Stimulated activated memory B cell treated with anti-CD40 and anti-IgM and Interleukin-4, amounts not matched to agents 10 μg/mL and 1 μg/mL and 100 μg/mL, for 72 hours (primary cell): ENCODE measurements at places on chromosomes 4 and X.
A peak's percentile ranks its signal among the peaks of the same experiment; 100 is the strongest.

- ATAC-seq = no peak
- no peak overlapping the region for H3K4me3 ChIP-seq
- H3K36me3 ChIP-seq = peaks cover 21% of the 10 kb centered on the region
- H3K27ac ChIP-seq = peak overlapping the region; percentile 30
These were observed 26.9 kb downstream of the ARFIP1 start for GRCh38 chr4:152806501-152807125.

DNA sequence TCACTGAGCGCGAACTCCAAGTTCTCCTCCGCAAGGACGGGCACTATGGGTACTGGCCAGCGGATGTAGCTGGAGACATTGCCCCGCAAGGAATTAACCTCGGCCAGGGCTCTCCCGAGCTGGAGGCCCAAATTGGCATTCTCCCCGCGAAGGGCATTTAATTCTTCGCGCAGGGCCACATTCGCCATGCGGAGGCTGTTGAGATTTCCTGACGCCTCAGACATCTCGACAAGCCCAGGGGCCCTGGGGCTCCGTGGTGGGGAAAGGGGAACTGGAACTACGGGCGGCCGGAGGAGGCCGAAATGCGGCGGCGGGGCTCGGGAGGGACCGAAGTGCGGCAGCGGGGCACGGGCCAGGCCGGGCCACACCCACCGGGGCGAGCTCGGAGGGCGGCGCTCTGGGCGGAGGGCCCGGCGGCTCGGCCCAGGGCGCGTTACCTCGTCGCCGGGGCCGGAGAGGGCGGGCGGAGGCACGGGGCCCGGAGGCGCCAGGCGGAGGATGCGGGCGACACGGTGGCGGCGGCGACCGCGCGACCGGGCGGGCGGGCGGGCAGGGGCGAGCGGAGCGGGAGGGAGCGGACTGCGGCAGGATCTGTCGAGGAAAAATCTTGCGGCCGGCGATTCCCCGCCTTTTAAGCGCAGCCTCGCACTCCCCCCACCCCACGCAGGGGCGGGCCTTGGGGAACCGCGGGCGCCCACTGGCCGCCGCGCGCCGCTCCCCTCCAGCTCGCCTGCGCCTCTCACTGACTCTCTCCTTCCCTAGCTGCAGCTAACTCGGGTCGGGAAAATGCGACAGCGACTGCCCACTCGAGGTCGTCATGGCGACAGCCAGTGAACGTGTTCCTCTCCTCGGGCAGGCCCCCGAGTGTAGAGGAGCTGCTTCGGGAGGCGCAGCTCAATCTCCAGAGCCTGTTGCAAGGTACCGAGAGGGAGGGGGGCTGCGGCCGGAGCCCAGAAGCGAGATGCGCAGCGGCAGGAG, at the start of gene RTL5:
Gene RTL5, minus strand, starts transcription at position 599 of the 978 bp plus-strand sequence.
- no peak within 1 kb of the TSS for H3K27ac ChIP-seq
- no peaks in the 10 kb centered on the region for H3K36me3 ChIP-seq
- peak; percentile 85 for ATAC-seq
- peak within 1 kb of the TSS; percentile 81 for H3K4me3 ChIP-seq

DNA sequence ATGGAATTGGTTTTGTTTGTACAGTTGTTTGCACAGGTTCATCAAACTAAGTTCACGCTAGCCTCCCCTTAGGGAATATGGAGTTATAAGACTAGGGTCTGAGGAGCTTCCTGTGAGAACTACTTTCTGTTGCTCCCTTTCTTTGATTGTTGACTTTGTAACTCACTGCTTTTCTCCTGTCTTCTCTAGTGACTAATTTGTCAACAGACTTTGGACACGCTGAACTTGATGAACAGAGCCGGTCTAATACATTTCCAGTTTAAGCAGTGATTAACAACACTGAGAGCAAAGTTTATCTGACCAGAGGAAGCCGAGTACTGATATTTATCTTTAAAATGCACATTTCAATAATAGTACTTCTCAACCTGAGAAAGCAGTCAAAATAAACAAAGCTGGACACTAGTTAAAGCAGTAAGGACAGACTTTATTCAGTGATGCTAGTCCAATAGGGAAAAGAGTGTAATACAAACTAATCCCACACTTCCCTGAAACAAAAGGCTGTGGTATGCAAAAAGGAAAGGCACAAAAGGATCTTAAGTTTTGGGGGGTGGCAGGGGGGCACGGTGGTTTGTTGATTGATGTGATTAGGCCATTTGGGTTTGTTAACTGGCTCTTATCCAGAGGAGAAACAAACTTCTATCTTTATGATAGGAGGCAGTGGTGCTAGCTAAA, 2.7 kb upstream of the NUDT9 start:
- H3K36me3 ChIP-seq = no peaks in the 10 kb centered on the region
- no peaks in the 10 kb centered on the region for H3K27me3 ChIP-seq
- ATAC-seq = no peak
- peaks cover 22% of the 10 kb centered on the region for H3K4me1 ChIP-seq
- H3K4me3 ChIP-seq = no peak overlapping the region
- H3K27ac ChIP-seq = no peak overlapping the region

DNA sequence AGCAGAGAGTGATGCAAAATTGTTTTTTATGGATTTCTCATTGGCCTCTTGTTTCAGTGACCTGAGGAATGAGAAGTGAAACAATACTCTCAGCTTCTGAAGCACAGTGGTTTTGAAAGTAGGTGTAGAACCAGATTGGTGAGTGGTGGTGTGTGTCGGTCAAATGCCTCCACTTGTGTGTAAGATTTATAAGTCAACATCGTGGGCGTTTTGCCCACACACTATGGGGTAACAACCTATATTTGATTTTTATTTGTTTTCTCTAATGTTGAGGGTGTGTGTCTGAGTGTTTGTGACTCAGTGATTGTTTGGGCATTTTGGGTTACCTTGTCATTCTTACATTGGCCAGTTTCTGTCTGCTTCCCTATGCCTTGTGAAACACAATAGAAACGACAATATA, 23.3 kb downstream of the ADGRL3 start:
- ATAC-seq = no peak
- H3K36me3 ChIP-seq = no peaks in the 10 kb centered on the region
- H3K4me1 ChIP-seq = no peaks in the 10 kb centered on the region
- no peak overlapping the region for H3K27ac ChIP-seq
- H3K4me3 ChIP-seq = no peak overlapping the region
- H3K27me3 ChIP-seq = no peaks in the 10 kb centered on the region

GRCh38 chr4:161101881-161102280, 1061.9 kb downstream of the FSTL5 start:
- no peak overlapping the region for H3K4me3 ChIP-seq
- H3K36me3 ChIP-seq = no peaks in the 10 kb centered on the region

DNA sequence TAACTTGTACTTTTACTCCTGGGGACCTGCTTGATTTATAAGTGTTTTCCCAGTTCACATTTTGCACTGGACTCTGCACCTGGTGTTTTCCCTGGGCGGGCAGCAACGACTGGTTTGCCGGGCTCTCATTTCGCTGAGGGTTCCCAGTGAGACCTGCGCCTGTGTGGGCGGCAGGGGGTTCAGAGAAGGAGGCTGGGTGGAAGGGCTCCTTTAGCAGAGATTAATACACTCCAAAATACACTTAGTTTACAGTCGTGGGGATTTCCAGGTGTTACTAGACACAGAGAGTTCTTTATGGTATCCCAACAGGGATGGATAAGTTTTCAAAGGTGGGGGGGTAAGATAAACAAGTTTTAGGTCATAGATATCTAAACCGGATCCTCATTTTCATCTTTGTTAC, 53.0 kb upstream of the SHISA3 start:
- no peaks in the 10 kb centered on the region for H3K36me3 ChIP-seq
- no peak for ATAC-seq
- H3K4me1 ChIP-seq = peaks cover 17% of the 10 kb centered on the region
- H3K27ac ChIP-seq = no peak overlapping the region
- peaks cover 29% of the 10 kb centered on the region for H3K27me3 ChIP-seq

DNA sequence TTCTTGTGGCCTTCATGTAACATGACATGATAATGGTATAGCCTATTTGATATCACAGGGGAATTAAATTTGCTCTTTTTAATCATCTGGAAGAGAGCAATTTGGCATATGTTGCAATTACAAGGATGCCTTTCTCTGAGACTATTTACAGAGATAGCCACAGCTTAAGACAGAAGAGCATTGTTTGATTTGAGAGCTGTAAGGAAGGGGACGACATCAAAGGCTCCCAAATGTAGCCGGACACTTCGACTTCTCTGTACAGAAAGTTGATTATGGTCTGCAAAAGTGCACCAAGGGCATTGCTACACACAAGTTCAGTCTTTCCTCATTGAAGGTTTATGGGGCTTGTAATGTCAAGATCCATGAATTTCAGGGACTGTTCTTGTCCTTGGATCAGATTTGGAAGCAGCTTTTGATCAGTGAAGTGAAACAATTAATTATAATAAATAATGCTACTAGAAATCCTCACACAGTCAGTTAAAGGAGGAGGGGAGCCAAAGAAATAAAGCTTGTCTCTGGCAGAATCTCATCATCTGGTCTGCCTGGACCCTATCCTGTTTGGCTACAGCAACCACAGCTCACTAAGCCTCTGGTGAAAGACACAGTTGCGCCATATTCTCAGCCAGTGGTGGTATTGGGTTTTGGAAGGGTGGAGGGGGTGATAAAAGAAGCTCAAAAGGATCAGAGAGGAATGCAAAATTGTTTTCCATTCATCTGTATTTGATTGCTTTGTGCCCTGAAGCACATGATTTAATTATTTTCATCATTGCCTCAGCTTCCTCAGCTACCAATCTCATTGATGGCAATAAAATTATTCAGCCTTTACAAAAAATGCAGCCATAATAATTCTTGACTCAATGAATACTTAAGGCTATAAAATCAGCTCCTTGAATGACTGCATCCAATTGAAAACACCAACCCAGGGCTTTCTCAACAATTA, 654.3 kb upstream of the LCORL start:
- H3K36me3 ChIP-seq = no peaks in the 10 kb centered on the region
- no peaks in the 10 kb centered on the region for H3K27me3 ChIP-seq

GRCh38 chr4:1652088-1652487, 32.0 kb downstream of the FAM53A start:
- no peak for ATAC-seq
- H3K4me3 ChIP-seq = no peak overlapping the region
- H3K27ac ChIP-seq = no peak overlapping the region
- H3K4me1 ChIP-seq = no peaks in the 10 kb centered on the region
- H3K36me3 ChIP-seq = peaks cover 11% of the 10 kb centered on the region
- H3K27me3 ChIP-seq = no peaks in the 10 kb centered on the region

- H3K27me3 ChIP-seq = peaks cover 11% of the 10 kb centered on the region
- no peak overlapping the region for H3K4me3 ChIP-seq
- H3K4me1 ChIP-seq = no peaks in the 10 kb centered on the region
- H3K27ac ChIP-seq = no peak overlapping the region
- peaks cover 5% of the 10 kb centered on the region for H3K36me3 ChIP-seq
These were observed 53.7 kb upstream of the SMAD1 start for GRCh38 chr4:145427991-145428390.

DNA sequence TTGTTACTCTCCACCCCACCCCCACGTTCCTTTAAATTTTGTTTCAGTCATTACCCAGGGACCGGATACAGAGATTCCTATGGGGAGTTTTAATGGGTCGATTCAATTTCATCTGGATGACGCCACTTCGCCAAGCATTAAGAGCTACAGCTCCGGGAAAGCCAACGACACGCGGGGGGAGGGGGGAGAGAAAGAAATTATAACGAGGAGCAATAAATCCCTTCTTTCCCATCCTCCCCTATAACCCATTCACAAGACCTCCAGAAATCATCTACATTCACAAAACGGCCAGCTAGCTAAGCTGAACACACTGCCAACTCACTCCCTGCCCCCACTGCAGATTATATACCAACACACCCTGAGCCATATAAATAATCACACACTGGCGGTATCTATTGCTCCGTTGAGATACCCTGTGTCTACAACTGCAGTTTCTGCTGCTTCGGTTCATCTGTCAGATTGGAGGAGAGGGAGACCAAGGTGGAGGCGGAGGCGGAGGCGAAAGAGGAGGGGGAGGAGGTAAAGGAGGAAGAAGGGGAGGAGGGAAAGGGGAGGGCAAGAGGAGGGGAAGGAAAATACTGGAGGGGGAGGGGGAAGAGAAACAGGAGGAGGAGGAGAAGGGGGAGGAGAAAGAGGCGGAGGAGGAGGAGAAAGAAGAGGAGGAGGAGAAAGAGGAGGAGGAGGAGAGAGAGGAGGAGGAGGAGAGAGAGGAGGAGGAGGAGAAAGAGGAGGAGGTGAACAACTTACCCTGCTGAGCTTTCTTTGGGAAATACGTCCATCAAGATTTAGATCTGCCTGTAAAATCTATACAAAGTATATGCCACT, 113.9 kb upstream of the VAMP7 start:
- peaks cover 12% of the 10 kb centered on the region for H3K4me1 ChIP-seq
- peak overlapping the region; percentile 75 for H3K4me3 ChIP-seq
- H3K36me3 ChIP-seq = no peaks in the 10 kb centered on the region
- H3K27me3 ChIP-seq = no peaks in the 10 kb centered on the region
- ATAC-seq = no peak

DNA sequence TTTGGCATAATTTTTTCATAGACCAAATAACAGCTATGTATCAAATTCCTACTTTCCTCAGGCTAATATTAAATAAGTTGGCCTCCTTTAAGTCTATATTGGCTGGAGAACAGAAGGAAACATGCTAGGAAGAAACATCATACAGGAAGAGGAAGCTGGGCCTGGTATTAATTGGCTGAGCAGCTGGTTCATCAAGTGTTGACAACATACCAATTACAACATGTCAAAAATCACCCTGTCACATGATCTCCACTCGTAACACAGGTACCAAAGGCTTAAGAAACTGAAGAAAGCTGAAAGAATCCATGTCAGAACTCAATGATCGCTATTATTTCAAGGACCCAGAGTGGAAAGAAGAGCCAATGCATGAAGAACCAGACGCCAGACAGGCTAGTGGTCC, 10.5 kb downstream of the WDFY3 start:
- H3K27me3 ChIP-seq = peaks cover 9% of the 10 kb centered on the region
- ATAC-seq = no peak
- no peaks in the 10 kb centered on the region for H3K4me1 ChIP-seq
- no peak overlapping the region for H3K27ac ChIP-seq

DNA sequence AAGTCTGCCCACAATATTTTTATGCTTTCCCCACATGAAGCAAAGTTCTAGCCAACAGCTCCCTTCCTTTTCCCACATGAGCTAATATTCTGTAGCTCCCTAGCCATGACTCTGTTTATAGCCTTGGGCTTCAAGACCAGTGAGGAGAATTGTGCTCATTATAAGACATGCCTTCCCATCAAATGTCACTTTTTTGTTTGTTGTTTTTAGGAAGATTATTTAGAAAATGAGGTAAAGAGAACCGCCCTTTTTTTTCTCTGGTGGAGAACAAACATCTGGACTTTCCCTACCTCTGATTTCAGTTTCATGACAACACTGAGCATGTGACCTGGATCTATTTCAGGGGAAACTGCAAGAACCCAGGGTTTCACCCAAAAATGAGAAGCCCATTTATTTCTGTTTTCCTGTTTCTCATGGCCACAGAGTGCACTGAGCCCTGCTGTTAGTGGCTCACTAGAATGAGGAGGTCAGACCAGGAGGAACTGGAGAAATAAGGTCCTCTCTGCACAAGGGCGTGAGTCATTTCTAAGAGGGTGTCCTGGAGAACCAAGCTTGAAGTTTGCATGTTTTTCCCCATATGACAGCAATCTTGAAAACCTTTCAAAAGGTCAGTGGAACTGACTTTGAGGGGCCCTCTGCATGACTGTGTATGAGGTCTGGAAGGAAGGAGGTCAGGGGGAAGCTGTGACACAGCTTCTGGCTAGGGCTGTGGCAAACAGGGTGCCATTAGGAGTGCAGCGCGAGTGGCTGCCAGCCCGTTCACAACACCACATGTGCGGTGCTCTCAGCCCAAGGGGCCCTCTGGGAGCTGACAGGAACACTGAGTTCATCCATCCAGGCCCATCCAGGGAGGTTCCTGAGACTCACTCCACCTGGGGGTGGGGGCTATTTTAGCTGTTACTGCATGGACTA, 55.2 kb downstream of the CHST7 start:
- H3K4me1 ChIP-seq = peaks cover 54% of the 10 kb centered on the region
- H3K27me3 ChIP-seq = no peaks in the 10 kb centered on the region
- H3K27ac ChIP-seq = peak overlapping the region; percentile 88
- peak; percentile 97 for ATAC-seq
- peaks cover 49% of the 10 kb centered on the region for H3K36me3 ChIP-seq
